ENCODE measurements at places on chromosomes 13 and 19. TPM values are rescaled to one million over a fixed set of nuclear protein-coding genes. Genes with fewer than 3 reads are reported as not detected.

- peaks cover 26% of the 10 kb centered on the region for H3K36me3 ChIP-seq
- peaks cover 15% of the 10 kb centered on the region for H3K4me1 ChIP-seq
- H3K27me3 ChIP-seq, result no peaks in the 10 kb centered on the region
- no peak overlapping the region for H3K4me3 ChIP-seq
- no peak for DNase-seq
Observed at GRCh38 chr19:56668676-56669075, 2.9 kb downstream of the ZNF835 start.

GRCh38 chr19:41344162-41344561 is 9.6 kb downstream of the TGFB1 start:
- DNase-seq, result no peak
- H3K27ac ChIP-seq, result peak overlapping the region; percentile 10
- H3K4me3 ChIP-seq, result no peak overlapping the region
- H3K4me1 ChIP-seq, result peaks cover 60% of the 10 kb centered on the region
- H3K27me3 ChIP-seq, result no peaks in the 10 kb centered on the region

DNA sequence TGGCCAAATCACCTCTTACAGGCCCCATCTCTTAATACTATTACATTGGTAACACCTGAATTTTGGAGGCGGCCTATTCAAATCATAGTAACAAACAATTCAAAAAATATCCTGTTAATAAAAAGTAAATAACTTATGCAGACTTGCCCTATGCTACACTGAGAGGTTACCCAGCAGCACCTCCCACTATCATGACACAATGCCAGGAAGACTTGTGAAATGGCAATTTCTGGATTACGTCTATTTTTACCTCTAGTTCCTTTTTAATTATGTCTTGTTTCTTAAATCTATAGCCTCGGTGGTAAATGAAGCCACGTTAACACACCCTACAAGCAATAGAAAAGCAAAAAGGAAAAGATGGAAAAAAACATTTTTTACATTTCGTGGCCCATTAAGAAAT is 6.2 kb upstream of the DZIP1 start:
- H3K4me3 ChIP-seq, result no peak overlapping the region
- no peaks in the 10 kb centered on the region for H3K4me1 ChIP-seq
- no peaks in the 10 kb centered on the region for H3K36me3 ChIP-seq

DNA sequence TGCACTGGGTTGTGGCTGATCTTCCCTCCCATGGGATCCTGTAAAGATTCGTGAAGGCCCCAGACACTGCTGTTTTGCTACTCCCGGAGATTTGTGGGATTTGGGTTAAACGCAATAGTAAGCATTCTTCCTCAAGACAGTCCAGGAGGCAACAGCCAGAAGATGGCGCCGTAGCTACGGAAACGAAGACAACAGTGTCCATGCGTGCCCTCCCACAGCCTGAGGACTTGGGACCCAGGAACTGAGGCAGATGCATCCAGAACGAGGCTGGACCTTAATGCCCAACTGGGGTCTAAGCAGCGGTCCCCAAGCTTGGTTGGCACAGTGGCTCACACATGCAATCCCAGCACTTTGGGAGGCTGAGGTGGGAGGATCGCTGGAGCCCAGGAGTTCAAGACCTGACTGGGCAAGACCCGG is 57.6 kb upstream of the ZNF507 start:
- H3K27ac ChIP-seq, result no peak overlapping the region
- H3K4me3 ChIP-seq, result no peak overlapping the region
- peaks cover 6% of the 10 kb centered on the region for H3K27me3 ChIP-seq
- no peaks in the 10 kb centered on the region for H3K36me3 ChIP-seq
- peak; percentile 18 for DNase-seq

DNA sequence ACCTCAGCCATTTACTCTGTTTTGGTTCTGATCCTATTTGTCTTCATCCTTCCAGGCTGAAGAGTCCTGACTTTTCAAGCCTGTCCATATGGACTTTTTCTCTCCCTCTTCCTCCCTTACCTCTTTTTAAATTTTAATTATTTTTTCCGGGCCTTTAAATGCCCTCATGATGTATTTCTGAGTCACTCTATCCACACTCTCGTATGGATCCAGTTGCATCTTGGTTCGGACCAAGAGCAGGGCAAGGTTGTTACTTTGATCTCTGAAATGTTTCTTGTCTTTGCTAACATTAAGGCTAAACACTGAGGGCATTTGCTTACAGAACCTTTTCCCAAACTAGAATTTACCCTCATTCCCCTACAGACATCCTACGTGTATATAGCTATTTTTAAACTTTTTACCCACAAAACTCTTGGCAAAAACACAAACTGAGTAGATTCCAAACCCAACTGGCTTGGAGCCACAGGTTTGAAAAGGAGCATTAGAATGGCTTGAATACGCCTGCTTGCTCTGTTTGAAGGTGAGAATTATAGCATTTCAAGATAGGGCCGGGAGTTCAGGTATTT is 47.4 kb upstream of the SERPINE3 start:
- H3K27me3 ChIP-seq, result peaks cover 1% of the 10 kb centered on the region
- no peaks in the 10 kb centered on the region for H3K4me1 ChIP-seq
- no peaks in the 10 kb centered on the region for H3K36me3 ChIP-seq
- DNase-seq, result no peak

GRCh38 chr13:98443329-98443728 is 133.6 kb downstream of the STK24 start:
- no peaks in the 10 kb centered on the region for H3K27me3 ChIP-seq
- H3K4me3 ChIP-seq, result no peak overlapping the region
- H3K4me1 ChIP-seq, result peaks cover 13% of the 10 kb centered on the region
- peaks cover 8% of the 10 kb centered on the region for H3K36me3 ChIP-seq

DNA sequence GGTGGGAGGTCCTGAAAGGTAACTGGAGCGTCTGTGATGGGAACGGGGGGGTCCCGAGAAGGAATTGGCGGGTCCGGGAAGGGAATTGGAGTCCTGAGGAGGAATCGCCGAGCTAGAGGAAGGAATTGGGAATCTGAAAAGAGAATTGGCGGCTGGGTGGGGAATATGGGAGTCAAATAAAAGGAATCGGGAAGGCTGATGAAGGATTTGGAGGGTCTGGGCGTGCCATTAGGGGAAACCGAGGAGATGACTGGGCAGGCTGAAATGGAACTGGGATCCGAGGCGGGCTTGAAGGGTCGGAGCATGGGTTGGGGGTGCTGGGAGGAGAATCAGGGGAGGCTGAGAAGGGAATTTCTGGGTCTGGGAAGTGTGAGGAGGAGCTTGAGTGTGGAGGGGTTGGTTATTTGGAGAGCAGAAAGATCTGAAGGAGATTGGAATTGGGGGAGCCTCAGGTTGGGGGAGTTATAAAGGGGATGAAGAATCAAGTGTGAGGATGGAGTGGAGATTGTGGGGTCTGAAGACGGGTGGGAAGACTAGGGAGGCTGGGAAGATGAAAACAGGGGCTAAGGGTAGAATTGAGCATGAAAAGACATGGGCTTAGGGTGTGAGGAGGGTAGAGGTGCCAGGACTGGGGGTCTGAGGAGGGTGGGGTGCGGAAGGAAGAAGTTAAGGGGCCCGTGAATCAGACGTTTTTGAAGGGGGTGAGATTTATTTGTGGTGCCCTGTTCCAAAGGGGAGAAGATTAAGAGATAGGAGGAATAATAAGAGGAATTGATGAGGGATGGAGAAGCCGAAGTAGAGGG is 718 bp downstream of the ACTN4 start:
- H3K27me3 ChIP-seq, result no peaks in the 10 kb centered on the region
- H3K4me1 ChIP-seq, result peaks cover 56% of the 10 kb centered on the region
- DNase-seq, result no peak
- H3K36me3 ChIP-seq, result peaks cover 31% of the 10 kb centered on the region
- H3K4me3 ChIP-seq, result peak overlapping the region; percentile 95

- no peak overlapping the region for H3K27ac ChIP-seq
- H3K4me3 ChIP-seq, result no peak overlapping the region
- no peaks in the 10 kb centered on the region for H3K27me3 ChIP-seq
- H3K36me3 ChIP-seq, result no peaks in the 10 kb centered on the region
Observed at GRCh38 chr13:90974249-90974975, 373.1 kb upstream of the MIR17HG start.

GRCh38 chr13:62510906-62511655 is 1095.4 kb upstream of the PCDH20 start:
- H3K4me3 ChIP-seq, result no peak overlapping the region
- no peaks in the 10 kb centered on the region for H3K36me3 ChIP-seq
- no peak for DNase-seq
- H3K27me3 ChIP-seq, result no peaks in the 10 kb centered on the region
- H3K4me1 ChIP-seq, result no peaks in the 10 kb centered on the region

DNA sequence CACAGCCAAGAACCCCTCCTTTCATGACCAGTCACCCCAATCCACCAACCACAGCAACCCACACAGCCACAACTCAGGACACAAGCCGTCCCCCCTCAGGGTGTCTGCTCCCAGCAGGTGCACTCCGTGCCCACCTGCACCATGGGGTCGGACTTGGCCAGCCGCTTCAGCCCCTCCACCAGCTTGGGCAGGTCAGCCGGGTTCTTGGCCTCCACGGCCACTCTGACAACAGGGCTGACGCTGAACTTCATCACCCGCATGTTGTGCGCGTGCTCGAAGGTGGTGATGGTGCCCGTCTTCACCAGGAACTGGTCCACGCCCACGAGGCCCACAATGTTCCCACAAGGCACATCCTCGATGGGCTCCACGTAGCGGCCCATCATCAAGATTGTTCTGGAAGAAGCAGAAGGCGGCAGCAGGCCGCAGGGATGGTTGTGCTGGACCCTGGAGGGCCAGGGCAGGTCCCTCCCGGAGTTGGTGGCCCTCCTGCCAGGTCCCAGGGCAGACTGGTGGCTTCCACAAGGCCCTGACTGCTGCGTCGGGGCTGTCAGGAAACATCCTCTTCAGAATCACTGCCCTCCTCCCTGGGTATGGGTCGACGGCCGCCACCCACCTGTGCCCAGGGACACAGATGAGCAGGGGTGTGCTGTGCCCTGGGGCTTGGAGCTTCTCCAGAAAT is 5.5 kb downstream of the EEF2 start:
- H3K27me3 ChIP-seq, result no peaks in the 10 kb centered on the region
- peaks cover 69% of the 10 kb centered on the region for H3K36me3 ChIP-seq
- no peak for DNase-seq
- H3K4me3 ChIP-seq, result no peak overlapping the region

DNA sequence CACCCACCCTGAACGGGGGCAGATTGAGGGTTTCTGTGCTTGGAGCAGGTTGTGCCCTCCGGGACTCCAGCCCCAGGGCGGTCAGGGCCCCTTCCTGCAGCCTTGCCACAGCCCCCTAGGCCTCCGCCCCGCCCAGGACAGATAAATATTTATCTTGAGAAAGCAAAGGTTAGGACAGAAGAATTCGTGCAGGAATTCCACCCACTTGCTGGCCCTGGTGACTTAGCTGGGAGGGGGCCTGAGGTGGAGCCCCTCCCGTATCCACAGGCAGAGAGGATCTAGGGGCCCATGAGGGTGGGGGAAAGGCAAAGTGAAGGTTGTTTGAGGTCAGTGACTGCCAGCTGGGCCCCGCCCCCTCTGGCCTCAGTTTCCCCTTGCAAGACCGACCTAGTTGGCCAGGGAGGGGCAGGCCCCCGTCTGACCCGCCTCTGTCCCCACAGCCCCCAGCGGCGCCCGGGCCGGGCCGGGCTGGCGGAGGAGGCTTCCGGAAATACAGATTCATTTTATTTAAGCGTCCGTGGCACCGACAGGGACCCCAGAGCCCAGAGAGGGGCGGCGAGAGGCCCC is 5.2 kb downstream of the MIDN start:
- H3K4me3 ChIP-seq, result peak overlapping the region; percentile 95
- H3K27ac ChIP-seq, result peak overlapping the region; percentile 73
- H3K4me1 ChIP-seq, result peaks cover 32% of the 10 kb centered on the region
- H3K36me3 ChIP-seq, result peaks cover 39% of the 10 kb centered on the region
- H3K27me3 ChIP-seq, result no peaks in the 10 kb centered on the region
- DNase-seq, result no peak

DNA sequence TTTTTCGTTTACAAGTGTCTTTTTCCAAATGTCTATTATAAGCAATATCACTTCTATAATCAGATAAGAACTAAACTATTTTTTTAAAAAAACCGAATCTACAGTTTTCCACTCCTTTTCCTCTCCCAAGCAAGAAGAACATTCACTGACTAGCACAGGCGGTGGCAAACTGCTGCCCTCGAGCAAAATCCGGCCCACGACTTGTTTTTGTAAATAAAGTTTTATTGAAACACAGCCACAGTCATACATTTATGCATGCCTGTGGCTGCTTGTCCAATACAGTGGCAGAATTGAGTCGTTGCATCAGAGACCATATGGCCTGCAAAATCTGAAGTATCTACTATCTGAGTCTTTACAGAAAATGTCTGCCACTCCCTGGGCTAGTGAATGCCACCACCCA is 27.4 kb downstream of the INSR start:
- H3K4me3 ChIP-seq, result no peak overlapping the region
- no peaks in the 10 kb centered on the region for H3K27me3 ChIP-seq
- no peak overlapping the region for H3K27ac ChIP-seq
- no peaks in the 10 kb centered on the region for H3K36me3 ChIP-seq
- DNase-seq, result no peak
- no peaks in the 10 kb centered on the region for H3K4me1 ChIP-seq

DNA sequence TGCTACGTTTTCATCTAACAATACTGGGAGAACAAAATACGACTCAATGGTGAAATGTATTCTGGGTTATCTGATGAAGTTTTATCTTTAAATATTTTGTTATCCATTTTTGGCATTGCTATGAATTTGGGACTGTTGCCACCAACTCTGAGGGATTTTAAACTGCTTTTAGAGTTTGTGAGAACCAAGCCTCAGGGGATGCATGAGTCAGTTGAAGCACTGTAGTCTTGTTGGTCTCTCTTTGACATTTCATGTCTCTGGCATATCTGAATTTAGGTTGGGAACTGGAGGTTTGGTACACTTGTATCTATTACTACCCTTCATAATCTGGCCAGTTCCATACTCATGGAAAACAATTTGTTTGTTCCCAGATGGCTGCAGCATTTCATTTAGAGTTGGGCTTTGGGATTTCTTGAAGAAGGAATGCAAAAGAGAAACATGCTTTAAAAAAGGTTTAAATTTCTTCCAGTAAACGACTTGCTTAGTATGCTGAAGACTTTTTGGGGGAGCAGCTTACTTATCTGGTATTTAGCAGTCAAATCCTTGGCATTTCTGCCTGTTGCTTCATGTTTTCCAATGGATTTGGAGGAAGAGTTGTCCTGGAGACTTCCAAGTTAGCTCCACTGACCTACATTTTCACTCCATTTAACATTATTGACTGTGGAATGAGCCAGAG is 28.9 kb downstream of the ARHGEF7 start:
- no peak overlapping the region for H3K4me3 ChIP-seq
- no peak for DNase-seq
- no peak overlapping the region for H3K27ac ChIP-seq
- peaks cover 32% of the 10 kb centered on the region for H3K27me3 ChIP-seq

DNA sequence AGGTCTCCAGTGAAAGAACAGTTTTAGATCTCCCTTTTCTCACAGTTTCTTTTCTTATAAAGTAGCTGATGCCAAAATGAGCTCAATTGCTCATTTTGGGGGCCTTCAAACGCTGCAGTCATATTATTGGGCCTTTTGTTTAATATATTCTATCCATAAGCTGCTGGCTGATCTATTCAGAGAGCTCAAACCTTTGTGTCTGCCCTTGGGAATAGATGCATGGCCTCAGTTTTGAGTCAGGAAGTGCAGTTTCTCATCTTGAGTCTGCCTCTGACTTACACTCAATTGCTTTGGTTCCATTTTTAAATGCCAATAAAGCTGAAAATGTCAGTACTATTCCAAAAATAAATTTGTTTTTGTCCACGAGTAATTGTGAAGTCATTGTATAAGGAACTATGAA is 468.9 kb downstream of the KLF12 start:
- no peaks in the 10 kb centered on the region for H3K27me3 ChIP-seq
- H3K4me3 ChIP-seq, result no peak overlapping the region
- no peak overlapping the region for H3K27ac ChIP-seq
- no peaks in the 10 kb centered on the region for H3K36me3 ChIP-seq

- no peak overlapping the region for H3K27ac ChIP-seq
- no peak for DNase-seq
Observed at GRCh38 chr19:32427536-32427935, 22.0 kb downstream of the DPY19L3 start.

Gene PRTN3
- total RNA-seq, result not detected

Gene TNNT1
- total RNA-seq, result 0.32 TPM

Gene AP3D1
- 95.7 TPM for total RNA-seq

Gene EPS8L1
- total RNA-seq, result 5.5 TPM

Gene ADGRE3
- not detected for total RNA-seq

Gene SULT2B1
- total RNA-seq, result 0.21 TPM

Gene FCAR
- not detected for total RNA-seq

All from activated CD4-positive, alpha-beta T cell treated with anti-CD3 and anti-CD28 coated beads, Interleukin-2, amount 10 ng/mL, durations not matched to agents 7 days and 5 days (primary cell).